Fibroblast of villous mesenchyme (primary cell): ENCODE measurements at places on chromosomes 3 and 15.
A peak's percentile ranks its signal among the peaks of the same experiment; 100 is the strongest.

- DNase-seq, result no peak
Measured at GRCh38 chr15:100809151-100809550, 70.5 kb upstream of the ALDH1A3 start.

- DNase-seq, result no peak
Measured at GRCh38 chr3:150635526-150635925, 32.4 kb downstream of the SELENOT start.

- peak; percentile 67 for DNase-seq
Measured at GRCh38 chr15:85312486-85312885, 67.9 kb upstream of the AKAP13 start.

- no peak for DNase-seq
Measured at GRCh38 chr15:25060996-25061620, 106.3 kb downstream of the SNRPN start.

- DNase-seq, result no peak
Measured at GRCh38 chr3:135097276-135097946, 302.4 kb downstream of the EPHB1 start.

GRCh38 chr15:67051088-67052045, 14.0 kb upstream of the SMAD3 start:
- DNase-seq, result no peak

DNA sequence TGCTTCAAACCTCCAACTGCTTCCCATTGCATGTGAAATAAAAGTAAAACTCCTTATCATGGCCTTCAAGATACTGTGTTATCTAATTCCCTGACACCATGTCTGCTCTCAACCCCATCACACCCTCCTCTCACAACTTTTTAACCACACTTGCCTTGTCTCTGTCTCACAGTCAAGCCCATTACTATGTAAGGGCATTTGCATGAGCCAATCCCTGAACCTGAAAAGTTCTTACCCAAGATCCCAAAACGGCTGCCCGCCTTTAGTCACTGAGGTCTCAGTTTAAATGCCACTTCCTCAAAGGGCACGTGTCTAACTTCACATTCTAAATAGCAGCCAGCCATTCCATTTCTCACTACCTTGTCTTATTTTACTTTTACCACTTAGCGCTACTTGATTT, 83.1 kb downstream of the SST start:
- no peak for DNase-seq

DNA sequence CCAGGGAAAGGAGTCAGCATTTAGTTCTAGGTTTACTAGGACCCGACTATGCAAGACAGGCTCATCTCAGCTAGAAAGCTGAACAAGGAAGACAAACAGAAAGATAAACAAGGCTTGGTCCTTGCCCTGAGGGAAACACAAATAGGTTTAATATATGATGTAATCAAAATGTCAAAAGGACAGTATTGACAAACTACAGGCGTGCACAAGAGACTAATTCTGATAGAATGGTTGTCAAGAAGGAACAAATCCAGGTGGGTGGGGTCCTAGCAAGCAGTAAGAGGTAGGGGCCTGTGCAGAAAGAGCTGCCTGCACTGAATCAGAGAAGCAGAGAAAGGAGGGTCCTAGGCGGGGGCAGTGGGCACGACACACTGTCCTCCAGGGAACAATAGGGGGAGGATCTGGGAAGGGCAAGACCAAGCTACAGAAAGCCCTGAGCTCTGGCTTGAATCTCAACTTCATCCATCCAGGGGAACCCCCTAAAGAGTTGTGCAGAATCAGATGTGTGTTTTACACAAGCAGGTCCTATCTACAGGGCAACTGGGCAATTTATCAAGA, 23.4 kb downstream of the RFTN1 start:
- peak; percentile 61 for DNase-seq

GRCh38 chr15:99100245-99101173, 4.4 kb upstream of the SYNM start:
- DNase-seq, result peak; percentile 71

DNA sequence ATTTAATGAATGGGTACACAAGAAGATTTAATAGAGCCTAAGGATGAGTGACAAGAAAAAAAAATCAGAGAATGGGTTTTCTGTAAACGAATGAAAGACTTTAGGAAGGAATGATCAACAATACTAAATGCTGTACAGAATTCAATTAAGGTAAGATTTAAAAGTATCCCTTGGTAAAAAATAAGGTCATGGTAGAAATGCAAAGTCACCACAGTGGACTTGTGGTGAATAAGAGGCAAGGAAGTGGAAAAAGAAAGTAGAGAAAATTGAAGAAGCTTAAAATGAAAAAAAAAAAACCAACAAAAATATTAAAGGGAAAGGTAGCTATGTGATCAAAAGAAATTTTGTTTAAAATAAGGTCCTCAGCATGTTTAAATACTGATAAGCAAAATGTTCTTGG, 82.4 kb downstream of the PLSCR2 start:
- DNase-seq, result no peak

- no peak for DNase-seq
Measured at GRCh38 chr15:33649217-33649933, 318.9 kb upstream of the CHRM5 start.

GRCh38 chr3:193816028-193816395, 223.0 kb downstream of the OPA1 start:
- DNase-seq, result no peak

DNA sequence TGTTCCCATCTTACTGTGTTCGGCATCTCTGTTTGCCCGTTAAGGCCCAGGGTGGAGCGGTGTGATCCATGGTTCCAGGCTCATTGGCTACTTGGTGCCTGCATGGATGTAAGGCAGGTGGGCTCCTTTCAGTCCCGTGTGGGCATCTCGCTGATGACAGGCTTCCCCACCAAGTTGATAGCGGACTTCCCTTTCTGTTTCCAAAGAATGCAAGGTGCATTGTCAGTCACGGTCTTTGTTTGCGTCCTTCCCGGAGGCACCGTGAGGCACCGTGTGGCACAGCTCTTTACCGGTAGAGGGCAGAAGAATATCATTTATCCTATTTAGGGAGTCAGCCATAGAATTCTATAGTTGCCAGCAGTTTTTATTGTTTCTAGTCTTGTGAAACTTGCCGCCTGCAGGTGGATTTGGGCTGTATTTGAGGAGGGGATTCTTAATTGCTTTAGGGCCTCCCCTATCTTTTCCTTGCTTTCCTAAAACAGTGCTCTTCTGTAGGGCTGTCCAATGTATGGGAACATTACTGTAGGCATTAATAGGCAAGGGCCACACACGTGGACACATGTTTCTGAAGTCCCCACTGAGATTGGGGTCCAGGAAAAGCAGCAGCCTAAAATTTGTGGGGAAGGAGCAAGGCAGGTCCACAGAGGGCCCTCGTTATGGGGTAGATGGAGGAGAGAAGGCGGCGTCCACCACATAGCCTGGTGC, 244.1 kb downstream of the SLCO3A1 start:
- DNase-seq, result peak; percentile 43

DNA sequence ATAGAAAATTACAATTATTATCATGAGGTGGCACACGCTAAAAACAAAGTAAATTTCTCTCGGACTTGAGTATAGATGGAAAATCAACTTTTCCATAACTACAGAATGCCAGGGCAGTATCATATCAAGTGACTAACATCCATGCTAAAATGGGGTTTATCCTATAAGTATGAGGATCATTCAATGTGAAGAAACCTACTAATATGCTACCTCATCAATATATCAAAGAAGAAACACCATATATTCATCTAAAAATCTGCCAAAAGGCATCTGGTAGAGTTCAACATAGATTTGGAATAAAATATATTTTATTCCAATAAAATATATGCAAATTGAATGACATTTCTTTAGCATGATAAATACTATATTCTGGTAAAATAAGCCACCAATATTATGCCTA, 894.4 kb downstream of the MCTP2 start:
- no peak for DNase-seq

DNA sequence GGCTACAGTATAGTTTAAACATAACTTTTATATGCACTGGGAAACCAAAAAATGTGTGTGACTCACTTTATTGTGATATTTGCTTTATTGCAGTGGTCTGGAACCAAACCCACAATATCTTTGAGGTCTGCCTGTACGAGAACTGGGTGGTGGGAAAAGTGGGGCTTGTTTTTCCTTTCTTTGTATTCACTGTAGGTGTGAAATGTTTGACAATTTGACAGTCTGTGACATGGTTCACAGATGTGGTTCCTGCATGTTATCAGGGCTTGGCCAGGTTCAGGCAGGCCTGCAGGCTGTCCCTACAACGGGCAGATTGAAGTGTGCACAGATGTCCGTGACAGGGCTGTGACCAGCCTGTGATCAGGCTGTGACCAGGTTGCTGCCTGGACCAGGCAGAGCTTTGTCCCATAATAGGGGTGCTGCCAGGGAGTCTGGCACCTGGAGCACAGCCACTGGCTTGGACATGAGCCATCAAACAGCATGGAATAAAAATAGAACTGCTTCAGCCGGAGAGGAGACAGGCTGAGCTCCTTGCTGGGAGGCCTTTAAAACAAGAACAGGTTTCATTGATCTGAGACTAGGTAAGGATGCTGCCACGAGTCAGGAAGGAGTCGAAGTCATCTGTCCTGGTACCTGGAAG, 61.0 kb downstream of the KLF13 start:
- peak; percentile 77 for DNase-seq

DNA sequence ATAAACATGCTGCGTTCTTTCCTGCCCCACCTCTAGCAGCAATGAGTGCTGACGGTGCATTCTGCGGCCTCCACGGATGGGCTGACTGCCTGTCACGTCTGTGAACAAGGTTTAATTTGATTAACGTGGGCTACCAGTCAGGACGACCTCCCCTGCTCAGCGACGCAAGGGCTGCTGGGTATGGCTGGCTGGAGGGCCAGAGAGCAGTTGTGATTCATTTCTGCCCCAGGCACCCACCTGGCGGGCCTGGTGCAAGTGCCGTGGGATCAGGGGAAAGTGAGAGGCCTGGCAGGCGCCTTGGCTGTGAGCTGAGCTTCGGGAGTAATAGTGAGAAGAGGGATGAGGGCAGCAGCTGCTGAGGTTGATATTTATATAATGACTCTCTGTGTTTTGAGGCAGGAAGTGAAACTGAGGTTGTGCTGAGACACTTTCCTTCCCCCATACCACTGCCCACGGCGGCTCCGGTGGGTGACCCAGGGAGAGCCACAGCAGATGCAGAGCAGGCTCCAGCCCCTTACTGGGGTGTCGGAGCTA, 190.4 kb upstream of the BCL6 start:
- no peak for DNase-seq

GRCh38 chr15:73324496-73325170, 44.1 kb downstream of the HCN4 start:
- no peak for DNase-seq

GRCh38 chr3:117490716-117491115, 781.1 kb downstream of the TUSC7 start:
- no peak for DNase-seq

DNA sequence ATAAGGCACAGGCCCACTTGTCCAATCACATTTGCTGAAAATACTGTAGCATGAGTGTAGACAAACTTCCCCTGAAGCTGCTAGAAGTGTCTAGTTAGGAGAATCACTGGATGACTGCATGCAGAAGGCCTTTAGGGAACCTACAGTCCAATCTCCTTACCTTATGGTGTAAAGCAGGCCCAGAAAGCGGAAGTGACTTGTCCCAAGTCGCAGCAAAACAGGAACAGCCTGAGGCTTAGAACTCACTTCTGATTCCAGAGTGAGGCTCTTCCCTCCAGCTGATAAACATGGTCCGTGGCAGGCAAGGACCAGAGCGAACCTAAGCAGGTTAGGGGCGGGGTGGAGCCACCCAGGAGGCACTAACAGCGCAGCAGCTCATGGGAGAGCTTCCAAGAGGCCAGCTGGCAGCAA, 2.5 kb downstream of the GRAMD2A start:
- no peak for DNase-seq

DNA sequence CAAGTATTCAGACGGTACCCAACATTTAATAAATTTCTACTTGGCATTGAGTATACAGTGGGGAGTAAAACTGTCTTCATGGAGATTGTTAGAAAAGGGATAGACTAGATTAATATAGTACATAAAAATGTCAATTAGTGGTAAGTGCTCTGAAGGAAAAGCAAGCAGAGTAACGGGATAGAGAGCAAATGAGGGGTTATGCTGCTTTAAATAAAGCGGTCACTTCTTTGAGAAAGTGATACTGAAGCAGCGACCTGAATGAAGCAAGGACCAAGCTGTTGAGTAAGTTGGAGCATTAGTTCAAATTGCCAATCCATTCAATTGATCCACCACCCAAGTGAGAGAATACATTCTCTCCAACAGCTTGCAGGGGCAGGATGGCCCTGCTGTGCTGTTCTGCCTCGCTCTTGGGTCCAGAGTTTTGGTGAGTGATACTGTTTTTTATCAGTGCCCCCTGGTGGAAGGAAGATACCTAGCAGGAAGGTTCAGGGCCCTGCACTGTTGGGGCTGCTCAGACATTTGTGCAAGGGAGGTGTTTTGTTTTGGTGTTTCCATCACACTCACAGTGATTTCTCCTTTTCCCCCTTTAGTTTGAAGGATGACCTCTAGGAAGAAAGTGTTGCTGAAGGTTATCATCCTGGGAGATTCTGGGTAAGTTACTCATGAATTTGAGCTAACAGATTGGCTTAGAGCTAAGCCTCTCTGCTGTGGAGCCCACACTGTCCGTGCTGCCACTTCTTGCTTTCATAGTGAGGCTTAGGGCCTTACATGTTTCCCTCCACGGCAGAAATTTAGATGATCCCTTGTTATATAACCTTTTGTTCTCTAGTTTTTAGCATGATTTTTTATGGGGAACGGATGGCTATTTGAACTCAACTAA, 69.0 kb downstream of the RAB7A start:
- peak; percentile 73 for DNase-seq

DNA sequence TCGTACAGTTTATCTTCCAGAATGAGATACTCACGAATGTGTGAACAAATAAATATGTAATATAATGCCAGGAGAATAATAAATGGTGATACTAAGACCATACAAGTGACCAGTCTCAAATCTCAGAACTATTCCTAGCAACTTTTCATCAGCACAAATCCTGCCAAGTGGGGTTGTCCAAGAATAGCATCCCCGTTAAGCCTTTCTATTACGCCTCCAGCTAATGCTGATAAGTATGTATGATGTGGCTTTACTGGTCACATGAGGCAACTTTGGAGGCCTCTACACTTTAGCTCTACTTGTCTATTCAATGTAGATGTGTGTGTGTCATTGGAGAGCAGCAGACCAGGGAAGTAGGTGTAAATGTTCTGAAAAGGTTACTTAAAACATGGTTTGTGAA, 129.5 kb downstream of the KCNMB2 start:
- DNase-seq, result peak; percentile 13
